ENCODE measurements at places on chromosomes 2 and 18.

DNA sequence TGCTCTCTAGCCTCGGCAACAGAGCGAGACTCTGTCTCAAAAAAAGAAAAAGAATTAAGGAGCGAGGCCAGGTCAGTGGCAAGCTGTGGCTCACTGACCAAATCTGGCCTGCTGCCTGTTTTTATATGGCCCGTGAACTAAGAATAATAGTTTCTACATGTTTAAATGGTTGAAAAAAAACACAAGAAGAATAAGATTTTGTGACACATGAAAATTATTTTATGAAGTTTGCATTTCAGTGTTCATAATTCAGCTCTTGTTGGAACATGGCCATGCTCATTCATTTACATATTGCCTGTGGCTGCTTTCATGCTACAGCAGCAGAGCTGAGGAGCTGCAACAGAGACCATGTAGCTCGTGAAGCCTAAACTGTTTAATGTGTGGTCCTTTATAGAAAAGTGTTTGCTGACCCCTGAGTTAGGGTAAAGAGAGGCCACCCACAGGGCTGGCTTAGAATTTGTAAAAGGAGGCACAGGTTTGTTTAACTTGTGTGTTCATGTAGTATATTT lies 59.5 kb downstream of the MFSD6 start:
- DNase-seq, result no peak

DNA sequence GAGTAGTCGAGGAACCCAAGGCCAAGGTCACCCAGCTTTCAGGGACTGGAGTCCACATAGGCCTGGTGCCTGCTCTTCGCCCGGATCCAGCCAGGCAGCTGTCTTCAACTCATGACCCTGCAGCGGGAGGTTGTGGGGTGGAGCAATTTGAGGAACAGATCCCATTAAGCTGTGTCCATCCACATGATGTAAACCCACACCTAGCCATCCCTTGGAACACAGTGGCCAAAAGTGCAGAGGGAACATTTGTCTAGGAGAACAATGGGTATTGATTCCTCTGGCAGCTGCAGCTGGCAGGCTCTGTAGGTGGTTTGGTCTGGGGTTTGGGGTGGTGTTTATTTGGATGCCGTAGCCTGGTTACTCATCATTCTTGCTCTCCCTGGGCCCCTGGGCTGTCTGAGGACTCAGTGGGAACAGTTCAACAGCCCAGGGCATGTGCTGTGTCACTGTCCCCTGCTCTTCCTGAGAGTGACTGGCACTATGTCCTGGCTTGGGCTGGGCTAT lies 99.4 kb downstream of the TFCP2L1 start:
- DNase-seq, result no peak

- DNase-seq, result no peak
Measured at GRCh38 chr2:235149240-235149659, 197.4 kb downstream of the SH3BP4 start.

DNA sequence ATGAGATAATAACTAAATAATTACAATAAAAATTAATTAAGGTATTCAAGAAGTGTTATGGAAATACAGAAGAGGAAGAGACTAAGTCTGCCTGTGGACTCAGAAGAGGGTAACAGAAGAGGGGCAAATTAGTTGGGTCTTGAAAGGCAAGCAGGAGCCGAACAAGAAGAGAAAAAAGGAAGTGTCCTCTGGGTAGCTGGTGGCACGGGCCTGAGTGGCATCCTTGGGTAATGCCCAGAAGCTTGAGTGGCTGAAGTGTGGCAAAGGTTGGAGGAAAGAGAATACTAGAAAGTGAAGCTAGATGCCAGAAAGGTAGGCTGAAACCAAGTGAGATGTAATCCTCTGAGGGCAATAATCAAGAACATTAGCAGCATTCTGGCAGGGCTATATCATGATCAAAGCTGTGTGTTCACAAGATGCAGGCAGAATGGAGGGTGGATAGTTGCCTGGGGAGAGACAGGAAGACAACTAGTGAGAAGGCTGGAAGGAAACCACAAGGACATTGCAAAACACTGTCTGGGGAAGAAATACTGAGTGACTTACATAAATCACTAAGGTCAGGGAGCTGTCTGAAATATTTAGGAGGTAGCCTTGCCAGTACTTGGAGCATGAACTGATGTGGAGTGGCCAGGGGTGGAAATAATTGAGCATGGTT lies 16.2 kb downstream of the DOCK10 start:
- no peak for DNase-seq

- peak; percentile 90 for DNase-seq
Measured at GRCh38 chr2:53767405-53768241, at the start of gene CHAC2. CHAC2 (plus strand) TSS chr2:53767804; CDS start chr2:53767887, 83 bp downstream.

DNA sequence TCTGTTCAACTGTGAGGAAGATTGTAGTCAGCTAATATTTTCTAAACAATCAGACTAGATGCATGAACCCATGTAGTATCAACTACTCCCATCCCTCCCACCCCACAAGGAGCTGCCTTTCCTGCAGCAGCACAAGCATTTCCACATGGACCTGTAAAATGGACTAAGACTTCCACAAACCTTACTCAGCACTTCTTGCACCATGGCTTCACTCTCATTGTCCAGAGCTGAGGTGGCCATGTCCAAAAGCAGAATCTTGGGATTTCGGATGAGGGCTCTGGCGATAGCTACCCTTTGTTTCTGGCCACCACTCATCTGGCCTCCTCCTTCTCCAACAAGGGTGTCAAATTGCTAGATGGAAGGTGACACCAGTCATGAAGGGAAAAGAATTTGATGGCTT lies 61.3 kb downstream of the ABCB11 start:
- no peak for DNase-seq

GRCh38 chr18:59877361-59877760 lies 22.4 kb upstream of the PMAIP1 start:
- DNase-seq, result no peak

- no peak for DNase-seq
Measured at GRCh38 chr2:176844461-176844860, 368.1 kb upstream of the HNRNPA3 start.

DNA sequence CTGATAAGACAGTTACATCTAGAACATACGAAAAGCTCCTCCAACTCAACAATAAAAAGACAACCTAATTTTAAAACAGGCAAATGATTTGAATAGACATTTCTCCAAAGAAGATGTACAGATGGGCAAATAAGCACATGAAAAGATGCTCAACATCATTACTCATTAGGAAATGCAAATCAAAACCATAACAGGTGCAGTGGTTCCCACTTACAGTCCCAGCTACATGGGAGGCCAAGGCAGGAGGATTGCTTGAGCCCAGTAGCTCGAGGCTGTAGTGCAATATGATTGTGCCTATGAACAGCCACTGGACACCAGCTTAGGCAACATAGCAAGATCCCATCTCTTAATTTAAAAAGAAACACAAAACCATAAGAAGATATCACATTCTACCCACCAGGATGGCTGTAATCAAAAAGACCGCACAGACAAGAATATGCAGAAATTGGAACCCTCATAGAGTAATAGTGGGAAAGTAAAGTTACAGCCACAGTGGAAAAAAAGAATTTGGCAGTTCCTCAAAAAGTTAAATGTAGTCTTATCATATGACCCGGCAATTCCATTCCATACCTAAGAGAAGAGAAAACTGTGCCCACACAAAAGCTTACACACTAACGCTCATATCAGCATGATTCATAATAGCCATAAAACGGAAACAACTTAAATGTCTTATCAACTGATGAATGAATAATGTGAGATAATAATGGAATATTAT lies 30.5 kb upstream of the ARMC9 start:
- DNase-seq, result no peak

All from activated naive CD8-positive, alpha-beta T cell treated with anti-CD3 and anti-CD28 coated beads for 36 hours (primary cell).